ENCODE measurements at places on chromosomes 1 and 21. TPM values are rescaled to one million over a fixed set of nuclear protein-coding genes. Genes with fewer than 3 reads are reported as not detected.

The GSTM2 gene
- total RNA-seq: 66.5 TPM

GRCh38 chr1:43978551-43979260 is at the start of gene B4GALT2:
B4GALT2 (plus strand) TSS chr1:43979210; CDS start chr1:43981161, 1,951 bp downstream.
- DNase-seq: no peak

GRCh38 chr1:181392613-181393220 is 90.6 kb upstream of the CACNA1E start:
- no peak for DNase-seq

- no peak for DNase-seq
Measured at GRCh38 chr21:45891388-45892155, 90.0 kb upstream of the COL6A1 start.

DNA sequence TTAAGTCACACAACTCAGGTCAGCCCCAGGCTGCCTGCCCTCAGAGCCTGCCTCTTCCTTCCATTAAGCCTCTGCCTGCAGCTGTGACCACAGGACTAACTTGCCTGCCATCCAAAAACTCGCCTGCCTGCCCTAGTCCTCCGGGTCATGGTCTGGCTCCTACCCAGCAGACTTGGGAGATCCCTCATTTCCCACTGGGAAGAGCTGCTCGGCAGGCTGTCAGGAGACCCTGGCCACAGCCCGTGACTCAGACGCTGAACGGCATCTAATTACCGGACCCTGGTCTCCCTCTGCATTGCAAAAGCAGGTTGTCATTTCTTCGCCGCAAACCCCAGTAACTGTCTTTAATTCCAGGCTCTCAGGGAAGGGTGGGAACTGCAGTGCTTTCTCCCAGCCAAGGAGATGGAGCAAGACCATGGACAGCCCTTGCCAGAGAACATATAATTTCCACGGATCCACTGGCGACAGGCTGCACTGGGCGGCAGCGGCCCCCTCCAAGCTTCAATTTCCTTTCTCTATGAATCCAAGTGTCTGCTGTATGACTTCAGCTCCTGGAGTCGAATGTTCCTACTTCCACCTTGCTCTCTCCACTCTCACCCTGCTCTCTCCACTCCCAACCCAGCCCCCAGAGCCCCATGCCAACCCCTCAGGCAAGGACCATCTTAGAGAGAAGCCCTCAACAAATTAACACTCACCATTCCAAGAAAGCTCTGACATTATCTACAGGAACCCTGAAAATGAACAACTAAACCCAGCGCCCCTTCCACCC is 20.4 kb downstream of the OLFML2B start:
- DNase-seq: no peak

The TMEM50A gene
- 97.0 TPM for total RNA-seq

The CYP4B1 gene
- total RNA-seq: 58.4 TPM

The LYPD8 gene
- total RNA-seq: 1.6 TPM

GRCh38 chr1:71908303-71908702 is 374.0 kb downstream of the NEGR1 start:
- no peak for DNase-seq

Measured in breast epithelium (tissue), 4 donors.